ENCODE measurements at places on chromosomes 16 and 17.

DNA sequence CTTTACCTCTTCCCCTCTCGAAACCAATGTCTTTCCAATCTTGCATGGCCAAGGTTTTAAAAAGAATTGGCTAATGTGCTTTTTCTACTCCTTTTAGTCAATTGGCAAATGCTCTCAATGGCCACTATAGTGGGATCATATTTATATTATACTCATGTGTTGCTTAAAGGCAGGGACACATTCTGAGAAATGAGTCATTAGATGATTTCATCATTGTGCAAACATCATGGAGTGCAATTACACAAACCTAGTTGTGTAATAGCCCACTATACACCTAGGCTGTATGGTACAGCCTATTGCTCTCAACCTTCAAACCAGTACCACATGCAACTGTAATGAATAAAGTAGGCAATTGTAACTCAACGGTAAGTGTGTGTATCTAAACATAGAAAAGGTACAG is 180.9 kb downstream of the HS3ST3A1 start:
- no peak for DNase-seq

- DNase-seq: peak; percentile 58
Observed at GRCh38 chr17:17354560-17355349, 51.6 kb downstream of the NT5M start.

- DNase-seq: no peak
Observed at GRCh38 chr17:74532115-74532514, 840 bp upstream of the CD300LB start.

GRCh38 chr17:28370035-28370743 is at the start of gene VTN:
TSS of gene VTN (minus strand) at chr17:28370307. CDS start at chr17:28370203, 104 bp downstream.
- DNase-seq: no peak

DNA sequence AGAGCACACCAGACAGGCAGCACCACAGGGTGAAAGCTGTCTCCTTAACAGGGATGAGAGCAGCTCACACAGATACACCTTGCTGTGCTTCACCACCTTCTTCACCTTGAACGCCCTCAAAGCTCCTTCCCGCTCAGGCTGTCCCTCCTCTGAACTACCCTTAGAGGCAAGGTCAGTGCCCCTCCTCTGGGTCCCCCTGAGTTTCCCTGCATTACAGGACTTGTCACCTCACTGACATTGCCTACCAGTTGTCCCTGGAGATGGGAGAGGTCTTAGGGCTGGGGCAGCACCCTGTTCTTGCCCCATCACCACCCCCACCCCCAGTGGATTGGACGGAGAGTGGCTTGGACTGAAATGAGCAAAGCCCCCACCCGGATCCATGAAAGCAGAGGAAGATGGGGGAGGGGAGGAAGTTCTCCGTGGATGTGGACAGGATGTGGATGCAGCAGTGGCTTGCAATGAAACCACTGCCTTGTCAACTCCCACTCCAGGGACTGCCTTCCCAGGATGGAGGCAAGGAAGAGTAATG is 73.2 kb upstream of the CDH5 start:
- no peak for DNase-seq

DNA sequence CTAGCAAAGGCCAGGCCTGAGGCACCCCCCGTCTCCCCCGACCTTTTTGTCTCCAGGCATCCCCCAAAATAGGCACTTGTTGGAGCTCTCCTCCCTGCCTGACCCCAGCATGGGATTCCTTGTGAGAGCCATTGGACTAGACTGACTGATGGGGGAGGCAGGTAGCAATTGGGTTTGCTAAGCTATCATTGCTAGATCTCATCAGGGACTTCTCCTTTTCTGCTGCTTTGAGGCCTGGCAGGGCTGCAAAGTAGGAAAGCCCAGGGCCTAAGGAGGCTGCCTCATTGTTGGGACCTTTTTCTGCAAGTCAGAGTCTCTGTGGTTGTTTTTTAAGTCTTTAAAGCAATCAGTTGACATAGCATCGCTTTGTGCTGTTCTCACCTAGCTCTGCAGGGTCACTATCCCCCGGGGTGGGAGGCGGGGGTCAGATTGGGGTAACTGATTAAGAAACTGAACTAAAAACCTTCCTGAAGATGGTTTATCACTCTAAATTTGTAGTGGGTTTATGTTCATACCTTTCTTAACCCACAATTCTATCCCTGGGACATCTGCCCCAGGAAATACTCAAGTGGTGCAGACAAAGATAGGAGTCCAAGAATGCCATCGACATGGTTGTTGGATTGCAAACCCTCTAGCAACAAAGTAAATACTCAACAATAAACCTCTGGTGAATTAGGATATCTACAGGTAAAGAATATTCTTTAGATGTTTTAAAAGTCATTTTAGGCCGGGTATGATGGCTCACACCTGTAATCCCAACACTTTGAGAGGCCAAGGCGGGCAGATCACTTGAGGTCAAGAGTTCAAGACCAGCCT is 28.0 kb downstream of the LLGL2 start:
- no peak for DNase-seq

DNA sequence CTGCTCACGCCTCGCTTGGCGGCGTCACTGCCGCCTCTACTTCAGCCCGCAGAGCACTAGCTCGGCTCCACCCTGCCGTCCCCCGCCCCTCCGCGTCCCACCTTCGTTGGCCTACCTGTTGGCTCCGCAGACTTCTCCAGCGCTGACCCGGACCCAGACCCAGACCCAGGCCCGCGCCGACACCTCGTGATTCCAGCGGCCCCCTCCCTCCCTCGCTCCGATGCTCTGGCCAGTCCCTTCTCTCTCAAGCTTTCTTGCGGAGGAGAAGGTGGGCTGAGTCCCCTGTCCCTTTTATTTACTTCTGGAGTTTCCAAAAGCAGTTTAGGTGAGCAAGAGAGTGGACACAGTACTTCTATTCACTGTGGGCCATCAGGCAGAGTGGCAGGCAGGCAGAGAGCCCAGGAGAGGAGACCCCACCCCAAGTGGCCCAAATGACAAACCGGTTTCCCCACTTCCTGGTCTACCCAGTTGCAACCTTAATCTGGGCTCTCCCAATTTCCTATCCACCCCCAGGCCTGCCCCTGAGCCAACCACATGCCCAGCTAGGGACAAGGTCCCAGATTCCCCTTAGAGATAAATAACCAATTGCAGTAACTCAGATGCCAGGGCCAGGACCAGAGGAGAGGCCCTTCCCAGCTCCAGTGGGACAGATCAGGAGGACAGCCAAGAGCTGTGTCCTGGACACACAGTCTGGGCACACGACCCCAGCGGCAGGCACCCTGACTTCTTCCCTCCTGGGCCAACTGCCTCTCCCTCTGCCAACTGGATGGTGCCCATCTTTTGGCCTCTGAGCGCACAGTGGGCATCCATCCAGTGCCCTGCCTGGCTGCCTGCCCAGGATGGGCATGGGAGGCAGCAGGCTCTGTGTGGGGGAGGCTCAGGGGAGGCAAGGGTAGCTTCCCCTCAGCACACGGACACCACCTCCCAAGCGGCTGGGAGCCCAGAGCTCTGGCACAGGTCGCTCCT is 1.2 kb upstream of the SRCIN1 start:
- DNase-seq: no peak

DNA sequence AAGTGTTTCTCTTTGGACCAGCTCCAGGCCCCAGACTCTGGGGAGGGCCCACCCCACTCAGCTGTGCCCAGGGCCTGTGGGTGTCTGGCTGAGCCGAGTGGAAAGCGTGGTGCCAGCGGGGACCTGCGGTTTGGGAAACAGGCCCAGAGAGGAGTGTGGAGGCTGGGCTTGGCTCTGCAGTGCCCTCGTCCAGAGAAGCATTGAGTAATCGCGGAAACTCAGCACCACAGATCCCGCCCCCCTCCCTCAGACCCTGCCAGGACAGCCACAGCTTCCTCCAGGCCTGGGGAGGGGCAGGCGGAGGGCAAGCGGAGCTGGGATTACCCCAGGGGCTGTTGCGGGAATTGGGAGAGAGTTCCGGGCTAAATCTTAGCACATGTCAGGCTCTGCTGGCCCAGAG is 14.6 kb upstream of the PITPNA start:
- no peak for DNase-seq

DNA sequence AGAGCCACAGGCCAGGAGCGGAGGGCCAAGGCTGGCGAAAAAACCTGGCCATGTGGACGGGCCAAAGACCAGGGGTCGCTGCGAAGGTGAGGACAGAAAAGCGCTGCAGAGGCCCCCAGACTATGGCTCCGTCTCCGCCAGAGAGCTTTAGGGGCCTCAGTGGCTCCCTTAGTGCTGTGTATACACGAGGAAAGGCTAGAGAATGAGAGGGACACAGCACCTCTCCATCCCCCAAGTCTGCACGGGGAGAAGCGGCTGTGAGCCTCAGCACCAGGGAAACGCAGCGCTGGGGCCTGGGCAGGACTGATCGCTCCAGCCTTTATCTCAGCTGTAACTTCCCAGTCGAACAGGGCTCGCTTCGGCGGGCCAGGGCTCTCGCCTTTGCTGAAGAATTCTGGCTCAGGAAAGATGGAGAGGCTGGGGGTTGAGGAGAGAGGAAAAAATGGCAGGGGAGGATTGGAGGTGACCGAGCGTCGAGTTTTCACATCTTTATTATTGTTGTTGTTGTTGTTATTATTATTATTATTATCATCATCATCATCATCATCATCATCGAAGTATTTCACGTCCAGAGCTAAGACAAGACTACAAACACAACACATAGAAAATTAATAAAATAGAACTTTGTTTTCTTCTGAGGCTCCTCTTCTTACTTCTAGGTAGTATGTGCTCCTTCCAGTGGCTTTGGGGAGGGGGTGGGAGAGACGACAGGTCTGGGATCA is 1.9 kb upstream of the HOXB5 start:
- no peak for DNase-seq

GRCh38 chr17:57595426-57595825 is 149.7 kb downstream of the CCDC182 start:
- DNase-seq: no peak

DNA sequence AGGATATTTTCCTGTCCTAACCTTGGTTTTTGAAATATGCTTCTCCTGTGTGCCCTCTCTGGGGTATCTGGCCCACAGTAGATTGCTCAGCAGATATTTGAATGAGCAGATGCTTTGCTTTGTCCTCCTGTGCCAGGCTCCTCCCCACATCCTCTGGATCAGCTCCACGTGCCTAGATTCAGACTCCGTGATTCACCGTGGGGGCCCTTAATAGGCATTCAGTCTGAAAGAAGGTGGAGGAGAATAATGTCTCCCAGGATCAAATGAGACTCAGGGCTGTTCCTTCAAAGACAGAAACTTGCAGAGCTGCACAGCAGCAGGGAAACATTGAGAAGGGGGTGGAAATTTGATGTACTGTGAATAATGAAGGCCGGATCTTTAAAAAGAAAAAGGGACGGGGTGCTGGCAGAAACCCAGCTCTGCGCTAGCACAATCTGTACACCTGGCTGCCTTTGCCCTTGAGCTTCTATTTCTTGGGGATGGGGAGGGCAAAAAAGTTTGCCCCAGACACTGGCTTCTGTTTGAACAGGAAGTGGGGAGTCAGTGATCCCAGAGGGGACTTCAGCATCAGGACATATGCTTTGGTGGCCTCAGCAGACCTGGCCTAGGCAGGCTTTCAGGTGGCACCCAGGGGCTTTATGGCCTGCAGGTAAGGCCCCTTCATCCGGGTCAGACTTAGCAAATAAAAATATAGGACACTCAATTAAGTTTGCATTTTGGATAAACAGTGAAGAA is 15.9 kb upstream of the SLC12A3 start:
- no peak for DNase-seq

DNA sequence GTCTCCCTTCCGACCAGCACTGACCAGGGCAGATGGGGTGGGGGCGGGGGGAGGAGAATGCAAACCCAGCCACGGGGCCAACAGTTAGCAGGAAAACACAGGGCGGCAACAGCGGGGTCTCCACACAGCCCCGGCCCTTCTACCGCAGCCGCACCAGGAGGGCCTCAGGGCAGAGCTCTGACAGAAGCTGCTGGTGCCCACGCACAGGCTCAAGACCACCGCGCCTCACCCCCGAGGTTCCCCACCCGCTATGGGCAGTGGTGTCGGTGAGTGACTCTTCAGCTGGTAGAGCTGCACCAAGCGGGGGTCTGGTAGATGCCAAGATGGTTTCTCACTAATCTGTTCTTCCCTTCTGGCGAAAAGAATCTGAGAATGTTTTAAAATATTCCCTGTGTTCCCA is 16.1 kb downstream of the HAGH start:
- DNase-seq: no peak

GRCh38 chr16:29811896-29812665 is at the start of gene PRRT2:
TSS of gene PRRT2 (plus strand) at chr16:29812193. CDS start at chr16:29813055, 862 bp downstream.
- DNase-seq: peak; percentile 18

- no peak for DNase-seq
Observed at GRCh38 chr16:46555951-46556350, 65.2 kb downstream of the SHCBP1 start.

- DNase-seq: no peak
Observed at GRCh38 chr16:69720822-69721430, 5.4 kb downstream of the NQO1 start.

DNA sequence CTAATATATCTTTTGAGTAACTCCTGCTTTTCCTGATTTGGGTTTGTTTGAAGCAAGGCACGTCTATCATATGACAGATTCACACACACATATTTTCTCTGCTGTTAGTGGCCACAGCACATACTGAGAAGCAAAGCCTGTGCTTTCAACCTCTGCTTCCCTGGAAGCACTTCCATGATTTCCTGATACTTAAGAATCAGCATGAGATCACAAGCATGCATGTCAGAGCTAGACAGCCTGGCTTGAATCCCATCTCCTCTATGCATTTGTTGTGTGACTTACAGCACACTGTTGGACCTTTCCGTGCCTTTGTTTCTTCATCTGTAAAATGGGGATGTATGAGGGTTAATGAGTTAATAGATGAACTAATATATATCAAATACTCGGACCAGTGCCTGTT is 151.1 kb upstream of the NOL11 start:
- DNase-seq: no peak

GRCh38 chr16:62853887-62854286 is 817.6 kb upstream of the CDH8 start:
- no peak for DNase-seq

DNA sequence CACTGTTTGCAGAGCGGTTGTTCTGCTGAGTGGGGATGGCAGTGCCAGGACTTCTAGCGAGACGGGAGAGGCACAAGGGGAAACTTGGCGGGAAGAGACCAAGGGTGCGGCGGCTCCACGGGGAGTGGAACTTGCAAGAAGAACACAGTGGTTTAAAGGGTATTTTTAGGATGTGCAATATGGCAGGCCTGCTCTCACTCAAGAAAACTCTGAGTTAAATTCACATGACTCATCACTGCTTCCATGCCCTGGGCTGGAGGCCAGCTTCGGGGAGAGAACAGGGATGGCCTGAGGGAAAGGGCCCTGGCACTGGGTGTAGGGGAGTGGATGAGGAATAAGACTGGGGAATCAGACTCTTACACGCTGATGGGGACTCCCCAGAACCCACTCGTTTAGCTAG is 13.3 kb upstream of the CD300LD start:
- DNase-seq: no peak

GRCh38 chr17:9517396-9517795 is 58.2 kb downstream of the STX8 start:
- no peak for DNase-seq

DNA sequence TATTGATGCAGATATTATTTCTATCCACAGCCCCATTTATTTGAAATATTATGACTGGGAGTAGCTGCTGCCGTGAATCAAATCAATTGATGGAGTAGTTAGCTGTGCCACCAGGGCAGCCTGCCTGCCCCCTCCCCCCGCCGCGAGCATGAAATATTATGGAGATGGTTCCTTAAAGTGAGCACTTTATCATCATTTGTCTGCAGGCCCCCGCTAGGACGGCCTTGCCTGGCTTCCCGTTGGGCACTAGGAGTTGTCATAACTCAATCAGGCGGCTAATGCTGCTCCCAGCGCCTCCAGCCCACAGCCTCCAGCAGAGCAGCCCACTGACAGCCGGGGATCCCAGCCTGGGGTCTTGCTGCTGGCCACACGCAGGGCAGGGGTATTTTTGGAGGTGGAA is 173.9 kb downstream of the SALL1 start:
- DNase-seq: no peak

- no peak for DNase-seq
Observed at GRCh38 chr17:40614431-40615067, 33.1 kb downstream of the SMARCE1 start.

Data from activated effector memory CD4-positive, alpha-beta T cell treated with Interleukin-2 at 50 U/mL for 16 hours (primary cell).